ENCODE measurements at places on chromosomes 1 and 21.

DNA sequence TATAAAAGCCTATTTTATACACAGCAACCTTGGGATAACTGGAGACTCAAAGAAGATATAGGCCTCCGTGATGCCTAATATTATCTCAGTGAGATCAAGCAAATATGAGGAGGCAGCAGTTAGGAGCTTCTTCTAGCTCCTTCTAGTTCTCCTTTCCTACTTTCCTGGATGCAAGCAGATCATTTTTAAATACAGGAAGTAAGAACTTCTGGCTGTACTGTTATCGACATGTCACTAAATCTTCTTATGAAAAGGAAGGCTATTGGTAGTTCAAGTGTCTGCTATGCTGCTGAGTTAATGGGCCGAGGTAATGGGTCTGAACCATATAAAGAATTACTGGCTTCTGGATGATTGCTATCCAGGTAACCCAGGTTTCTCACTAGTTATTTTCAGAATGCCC, 15.9 kb downstream of the HSPA13 start:
- DNase-seq, result no peak

GRCh38 chr1:183363972-183364371, 54.2 kb downstream of the NMNAT2 start:
- no peak for DNase-seq

DNA sequence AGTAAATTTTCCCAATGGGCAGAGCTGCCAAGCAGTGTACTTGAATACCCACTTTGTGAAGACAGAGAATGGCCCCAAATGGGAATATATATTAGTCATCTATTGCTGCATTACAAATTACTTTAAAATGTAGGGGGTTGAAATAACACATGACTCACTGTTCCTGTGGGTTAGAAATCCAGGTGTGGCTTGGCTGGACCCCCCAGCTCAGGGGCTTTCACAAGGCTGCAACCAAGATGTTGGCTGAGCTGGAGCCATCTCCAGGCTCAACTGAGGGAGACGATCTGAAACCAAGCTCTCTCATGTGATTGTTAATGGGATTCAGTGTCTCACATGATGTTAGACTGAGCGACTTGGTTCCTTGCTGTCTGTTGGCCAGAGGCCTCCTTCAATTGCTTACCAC, 33.4 kb upstream of the ARHGAP29 start:
- DNase-seq, result peak; percentile 60

DNA sequence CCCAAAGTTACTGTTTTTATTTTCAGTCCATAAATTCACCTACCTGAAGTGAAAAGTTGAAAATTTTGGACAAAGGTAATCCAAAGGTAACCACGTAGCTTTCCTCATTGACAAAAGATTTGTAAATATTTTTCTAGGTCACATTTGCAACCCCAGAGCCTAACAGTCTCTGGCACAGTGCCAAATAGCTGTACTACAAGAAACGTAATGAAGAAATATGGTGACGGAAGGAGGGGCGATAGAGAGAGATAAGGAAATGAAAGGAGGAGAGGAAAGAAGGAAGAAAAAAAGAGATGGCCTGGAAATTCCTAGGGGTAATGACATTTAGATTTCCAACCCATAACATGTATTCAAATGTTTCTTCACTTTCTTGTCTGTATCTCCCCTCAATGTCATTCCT, 159.4 kb downstream of the BARHL2 start:
- DNase-seq, result no peak

DNA sequence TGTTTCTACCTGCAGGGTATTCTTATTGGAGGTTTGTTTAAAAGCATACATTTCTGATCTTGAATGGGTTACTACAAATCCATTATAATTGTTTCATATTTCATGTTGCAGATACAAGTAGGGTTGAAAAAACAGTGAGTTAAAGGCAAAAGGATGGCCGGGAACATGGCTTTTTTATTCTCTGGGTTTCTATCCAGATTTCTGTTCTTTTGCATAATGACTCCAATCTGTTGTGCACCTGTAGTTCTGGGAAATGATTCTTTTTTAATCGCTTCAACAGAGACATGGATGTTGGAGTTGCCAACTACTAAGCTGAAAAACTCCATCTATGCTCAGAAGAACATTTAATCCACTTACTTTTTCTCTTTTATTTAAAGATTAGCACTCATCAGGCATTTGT, 2.7 kb upstream of the ADAMTS1 start:
- DNase-seq, result no peak

DNA sequence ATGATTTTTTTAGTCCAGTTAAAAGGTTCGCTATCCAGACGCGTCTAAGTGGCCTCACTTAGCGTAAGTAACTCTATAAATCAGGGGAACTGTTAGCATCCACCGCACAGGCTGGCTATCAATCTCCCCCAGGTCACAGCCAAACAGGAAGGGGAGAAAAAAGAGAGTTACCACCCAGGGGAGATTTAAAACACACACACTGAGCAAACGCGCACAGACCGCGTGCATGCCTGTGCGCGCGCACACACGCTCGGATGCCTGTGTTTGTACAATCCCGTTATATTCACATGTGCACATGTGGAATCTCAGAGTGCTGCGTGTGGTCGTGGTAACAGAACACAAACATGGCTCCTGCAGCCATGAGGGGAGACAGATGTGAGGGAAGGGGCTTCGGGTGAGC, 125.4 kb downstream of the CASZ1 start:
- DNase-seq, result no peak

DNA sequence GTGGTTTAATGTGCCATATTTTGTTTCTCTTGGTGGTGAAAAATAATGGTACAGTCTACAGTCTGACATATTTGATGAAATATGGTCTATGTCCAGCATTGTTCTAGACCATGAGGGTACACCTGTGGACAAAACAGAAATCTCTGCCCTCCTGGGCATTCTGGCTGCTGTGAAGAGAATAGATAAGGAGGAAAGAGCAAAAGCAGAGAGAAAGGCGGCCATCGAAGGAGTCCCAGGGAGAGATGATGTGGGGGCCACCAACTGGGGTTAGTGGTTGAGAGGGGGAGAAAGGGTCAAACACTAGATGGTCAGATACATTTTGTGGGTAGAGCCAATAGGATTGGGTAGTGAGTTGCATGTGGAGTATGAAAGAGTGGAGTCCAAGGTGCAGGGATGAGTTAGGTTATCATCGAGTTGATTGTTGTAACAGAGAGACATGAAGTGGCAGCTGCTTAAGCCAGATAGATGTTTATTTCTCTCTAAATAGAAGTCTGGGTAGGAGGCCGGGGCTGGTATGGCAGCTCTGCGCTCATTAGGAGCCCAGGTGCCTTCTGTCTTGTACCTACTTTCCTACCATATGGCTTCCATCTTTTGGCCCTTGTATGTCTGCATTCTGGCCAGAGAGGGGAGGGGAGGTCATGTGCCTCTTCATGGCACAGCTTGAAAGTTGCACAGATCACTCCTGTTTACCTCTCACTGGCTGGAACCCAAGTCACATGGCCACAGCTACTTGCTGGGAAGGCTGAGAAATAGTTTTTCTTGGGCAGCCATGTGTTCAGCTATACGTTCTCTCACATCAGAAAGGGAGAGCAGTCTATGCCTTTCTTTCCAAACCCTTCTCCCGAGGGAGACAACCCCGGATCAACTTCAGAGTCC, 13.0 kb downstream of the UBE4B start:
- no peak for DNase-seq

GRCh38 chr1:207261971-207262370, 59.5 kb upstream of the CD55 start:
- no peak for DNase-seq

All from SJSA1 (cell line).